ENCODE measurements at places on chromosomes 12 and 14.

GRCh38 chr14:67610491-67610890, 9.2 kb upstream of the ARG2 start:
- DNase-seq, result no peak

DNA sequence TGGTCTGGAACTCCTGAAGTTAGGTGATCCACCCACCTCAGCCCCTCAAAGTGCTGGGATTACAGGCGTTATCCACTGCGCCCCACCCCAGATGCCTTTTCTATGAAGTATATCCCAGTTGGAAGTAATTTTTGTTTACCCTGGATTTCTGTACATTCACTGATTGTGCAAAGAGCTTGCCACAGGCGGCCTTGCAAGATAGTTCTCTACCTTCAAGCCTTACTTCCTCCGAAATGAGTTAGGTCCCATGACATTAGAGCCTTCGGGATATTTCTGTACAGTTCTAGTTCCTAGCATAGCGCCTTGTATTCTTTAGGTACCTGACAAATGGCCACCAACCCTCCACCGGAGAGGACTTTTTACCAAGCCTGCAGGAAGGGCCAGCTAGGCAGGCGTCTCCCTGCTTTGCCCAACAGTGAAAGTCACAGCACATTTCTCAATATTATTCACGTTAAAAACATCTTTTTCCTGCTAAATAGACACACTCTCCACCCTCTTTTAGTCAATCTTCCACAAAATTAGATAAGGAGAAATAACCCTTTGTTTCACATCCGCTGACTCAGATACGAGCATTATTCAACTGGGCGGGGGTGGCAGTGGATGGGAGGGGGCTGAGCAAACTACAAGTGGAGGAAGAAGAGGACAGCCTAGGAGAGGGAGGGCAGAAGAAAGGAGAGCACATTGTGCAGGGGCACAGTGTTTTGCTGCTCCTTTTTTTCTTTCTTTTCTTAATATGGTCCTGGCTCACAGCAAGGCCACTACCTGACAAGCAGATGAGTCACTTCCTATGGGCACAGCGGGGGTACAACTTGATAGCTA, 40.0 kb upstream of the CAPRIN2 start:
- DNase-seq, result peak; percentile 96

DNA sequence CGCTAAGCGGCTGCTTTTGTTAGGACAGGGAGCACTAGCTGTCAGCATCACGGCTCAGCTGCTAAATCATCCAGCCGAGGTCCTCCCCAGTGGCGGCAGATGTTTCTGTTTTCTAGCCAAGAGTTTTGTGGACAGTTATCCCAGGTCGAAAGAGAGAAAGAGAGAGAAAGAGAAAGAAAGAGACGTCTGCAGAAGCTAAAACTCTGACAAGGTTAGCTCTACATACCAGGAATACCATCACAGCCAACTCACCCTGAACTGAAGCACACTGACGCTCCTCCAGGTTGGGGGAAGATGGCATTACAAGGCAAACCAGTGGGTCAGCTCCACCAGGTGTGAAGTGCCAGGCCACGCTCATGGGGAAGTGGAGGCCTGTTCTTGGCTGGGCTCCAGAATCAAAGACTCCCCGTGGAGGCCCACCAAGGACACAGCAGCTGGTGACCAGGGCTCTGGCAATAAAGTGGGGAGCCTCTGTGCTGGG, 64.9 kb upstream of the DICER1 start:
- DNase-seq, result peak; percentile 77

GRCh38 chr12:114253976-114254778, 151.8 kb downstream of the TBX5 start:
- no peak for DNase-seq

DNA sequence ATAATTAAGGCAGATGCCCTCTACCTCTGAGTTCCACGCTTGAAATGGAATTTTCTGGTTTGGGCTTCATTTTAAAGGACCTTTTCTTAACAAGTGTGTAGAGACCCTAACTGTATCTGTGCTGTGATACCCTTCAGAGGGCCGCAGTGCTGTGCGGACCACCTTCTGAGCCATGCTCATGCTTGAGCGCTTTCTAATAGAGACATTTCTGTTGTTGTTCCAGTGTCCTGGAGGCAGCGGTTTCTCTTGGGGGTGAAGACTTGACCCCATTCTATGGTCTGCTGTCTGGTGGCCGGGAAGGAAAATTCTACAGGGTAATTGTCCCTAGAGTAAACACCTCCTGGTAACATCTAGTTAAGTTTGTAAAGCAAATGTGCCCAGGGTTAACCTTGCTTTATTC, 46.7 kb upstream of the BCL7A start:
- no peak for DNase-seq

- DNase-seq, result no peak
Observed at GRCh38 chr14:106547735-106548434, 1021.5 kb downstream of the TMEM121 start.

GRCh38 chr12:104519190-104520019, 62.7 kb downstream of the CHST11 start:
- DNase-seq, result no peak

DNA sequence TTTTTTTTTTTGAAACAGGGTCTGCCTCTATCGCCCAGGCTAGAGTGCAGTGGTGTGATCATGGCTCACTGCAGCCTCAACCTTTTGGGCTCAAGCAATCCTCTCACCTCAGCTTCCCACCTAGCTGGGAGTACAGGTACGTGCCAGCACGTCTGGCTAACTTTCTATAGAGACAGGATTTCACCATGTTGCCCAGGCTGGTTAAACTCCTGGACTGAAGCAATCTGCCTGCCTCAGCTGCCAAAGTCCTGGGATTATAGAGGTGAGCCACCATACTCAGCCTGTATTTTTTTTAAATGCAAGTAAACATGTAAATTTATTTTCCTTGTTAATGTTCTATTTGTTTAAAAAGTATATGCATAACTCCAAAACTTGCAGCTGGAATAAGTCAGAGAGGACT, 80.4 kb downstream of the EEA1 start:
- DNase-seq, result no peak

- DNase-seq, result no peak
Observed at GRCh38 chr14:53620890-53621289, 335.7 kb downstream of the BMP4 start.

DNA sequence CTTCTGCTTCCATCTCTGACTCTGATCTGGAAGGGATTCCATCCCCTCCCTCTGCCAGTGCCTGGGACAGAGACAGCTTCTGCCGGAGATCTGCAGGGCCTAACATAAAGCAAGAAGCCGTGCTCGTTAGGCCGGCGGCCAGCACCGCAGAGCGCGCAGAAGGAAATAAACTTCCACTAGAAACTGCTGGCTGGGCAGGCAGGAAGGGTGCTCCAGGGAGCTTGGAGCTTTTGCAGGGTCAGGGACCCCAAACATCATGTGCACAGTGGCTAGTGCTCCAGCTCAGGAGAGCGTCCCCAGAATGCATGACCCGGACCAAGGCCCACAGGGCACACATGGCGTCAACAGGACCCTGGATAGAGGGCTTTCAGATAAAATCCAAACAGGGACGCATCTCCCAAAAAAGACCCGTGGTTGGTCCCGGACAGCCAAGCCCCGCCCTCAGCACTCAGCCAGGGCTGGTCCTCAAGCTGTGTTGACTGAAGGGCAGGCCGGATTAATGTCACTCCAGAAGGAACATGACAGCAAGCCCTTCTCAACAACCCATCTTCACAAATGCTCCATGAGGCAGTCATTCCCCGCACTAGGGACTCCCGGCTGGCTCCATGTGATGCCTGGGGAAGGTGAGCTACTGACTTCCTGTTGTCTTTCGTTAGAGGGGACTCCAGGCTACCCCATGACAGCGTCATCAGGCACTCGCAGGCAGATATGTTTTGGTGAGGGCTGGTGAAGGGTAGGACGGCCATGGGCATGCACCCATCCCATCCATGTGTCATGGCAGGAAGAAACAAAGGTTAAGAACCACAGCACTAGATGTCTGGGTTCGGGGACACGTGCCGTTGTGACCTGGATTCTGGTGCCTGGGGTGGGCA, 121.5 kb downstream of the CALM1 start:
- no peak for DNase-seq

- no peak for DNase-seq
Observed at GRCh38 chr12:48768147-48768546, 20.7 kb downstream of the ADCY6 start.

GRCh38 chr12:108850854-108851573, 6.4 kb downstream of the SSH1 start:
- peak; percentile 83 for DNase-seq

GRCh38 chr14:52188381-52188780, 79.1 kb upstream of the PTGDR start:
- no peak for DNase-seq

DNA sequence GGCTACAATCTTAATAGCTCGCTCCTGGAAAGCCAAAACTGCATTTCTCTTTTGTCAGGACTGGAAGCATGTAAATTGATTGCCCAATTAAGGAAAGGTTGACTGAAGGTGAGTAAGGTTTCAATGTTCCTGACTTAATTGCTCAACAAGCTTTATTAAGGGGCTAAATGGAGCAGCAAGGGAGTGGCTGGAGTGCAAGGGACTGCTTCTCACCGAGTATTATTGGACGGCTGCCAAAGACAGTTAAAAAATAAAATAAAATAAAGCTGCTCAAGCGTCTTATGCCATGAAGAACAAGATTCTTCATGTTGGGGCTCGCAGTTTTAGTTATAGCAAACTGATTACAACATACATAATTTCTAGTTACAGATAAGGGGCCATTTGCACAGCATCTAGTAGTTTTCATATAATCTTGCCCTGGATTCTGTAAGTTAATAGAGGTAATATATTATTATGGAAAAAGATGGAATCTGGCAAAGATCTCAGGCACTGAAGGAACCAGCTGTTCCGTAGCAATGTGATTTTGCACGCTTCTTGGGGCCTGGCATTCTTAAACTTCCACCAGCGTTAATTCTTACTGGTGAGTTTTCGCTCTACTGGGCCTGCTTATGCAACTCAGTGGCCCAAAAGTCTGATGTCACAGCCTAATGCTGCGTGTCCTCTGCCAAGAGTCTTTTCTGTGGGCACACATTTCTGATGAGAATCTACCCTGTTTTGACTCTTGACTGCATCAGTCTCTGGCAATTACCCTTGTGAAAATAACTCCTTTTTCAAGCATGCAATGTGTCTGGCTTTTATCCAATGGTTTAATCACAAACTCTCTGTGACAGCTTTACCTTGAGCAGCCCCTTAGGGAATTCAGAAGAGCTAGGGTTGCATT, 108.5 kb downstream of the SLC38A1 start:
- DNase-seq, result peak; percentile 93

GRCh38 chr12:94165138-94165537, 16.8 kb downstream of the PLXNC1 start:
- no peak for DNase-seq

GRCh38 chr12:88371416-88372183, 208.7 kb downstream of the KITLG start:
- DNase-seq, result no peak

DNA sequence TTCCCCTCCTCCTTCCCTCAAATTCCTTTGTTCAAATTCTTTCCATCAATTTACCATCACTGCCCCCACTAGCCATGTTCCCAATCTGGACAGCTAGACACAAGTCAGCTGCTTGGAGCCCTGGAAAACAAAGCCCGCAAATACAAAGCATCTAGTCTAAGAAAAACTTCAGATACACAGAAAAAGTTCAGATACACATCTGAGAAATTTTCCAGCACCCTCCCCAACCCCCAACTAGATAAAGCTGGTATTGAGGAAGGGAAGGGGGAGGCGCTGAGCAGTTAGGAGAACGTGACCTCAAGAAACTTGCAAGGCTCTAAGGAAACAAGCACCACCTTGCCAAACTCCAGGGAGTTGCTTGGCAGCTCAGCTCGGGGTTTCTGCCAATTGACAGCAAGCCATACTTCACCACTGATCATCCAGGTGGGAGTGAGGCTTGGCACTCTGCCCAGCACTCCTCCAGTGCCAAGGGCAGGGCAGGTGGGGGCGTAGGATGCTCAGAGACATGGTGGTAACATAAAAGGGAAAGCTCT, 5.1 kb upstream of the CNIH1 start:
- peak; percentile 31 for DNase-seq

DNA sequence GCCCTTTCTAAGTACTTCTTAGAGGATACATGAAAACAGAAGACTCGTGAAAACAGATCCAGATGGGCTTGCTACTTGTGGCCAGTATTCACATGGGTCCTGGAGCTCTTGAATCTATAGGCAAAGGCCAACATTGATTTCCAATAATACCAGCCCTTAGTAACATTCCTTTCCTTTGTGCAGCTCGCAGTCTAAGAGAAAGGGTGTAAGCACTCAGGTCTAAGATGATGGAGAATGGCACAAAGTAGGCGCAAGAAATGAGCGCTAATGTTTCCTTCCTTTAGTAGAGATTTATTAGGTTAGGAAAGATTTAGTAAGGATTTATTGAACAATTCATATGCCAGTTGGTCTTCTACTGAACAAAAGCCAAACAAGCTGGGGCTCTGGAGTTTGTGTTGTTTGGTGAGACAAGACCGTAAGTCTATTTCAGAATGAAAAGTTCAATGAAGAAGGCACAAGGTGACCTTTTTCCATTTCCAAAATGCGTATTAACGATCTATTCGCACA, 525 bp downstream of the RNU6-8 start:
- DNase-seq, result no peak

GRCh38 chr14:22803687-22803974, 11.6 kb downstream of the SLC7A7 start:
- DNase-seq, result no peak
